GOT3 (cell line): ENCODE measurements at places on chromosomes 1 and 21.

GRCh38 chr21:30014886-30015285 is 75.1 kb upstream of the GRIK1 start:
- DNase-seq = no peak

- no peak for DNase-seq
Measured at GRCh38 chr1:62384276-62385005, 52.4 kb upstream of the USP1 start.

DNA sequence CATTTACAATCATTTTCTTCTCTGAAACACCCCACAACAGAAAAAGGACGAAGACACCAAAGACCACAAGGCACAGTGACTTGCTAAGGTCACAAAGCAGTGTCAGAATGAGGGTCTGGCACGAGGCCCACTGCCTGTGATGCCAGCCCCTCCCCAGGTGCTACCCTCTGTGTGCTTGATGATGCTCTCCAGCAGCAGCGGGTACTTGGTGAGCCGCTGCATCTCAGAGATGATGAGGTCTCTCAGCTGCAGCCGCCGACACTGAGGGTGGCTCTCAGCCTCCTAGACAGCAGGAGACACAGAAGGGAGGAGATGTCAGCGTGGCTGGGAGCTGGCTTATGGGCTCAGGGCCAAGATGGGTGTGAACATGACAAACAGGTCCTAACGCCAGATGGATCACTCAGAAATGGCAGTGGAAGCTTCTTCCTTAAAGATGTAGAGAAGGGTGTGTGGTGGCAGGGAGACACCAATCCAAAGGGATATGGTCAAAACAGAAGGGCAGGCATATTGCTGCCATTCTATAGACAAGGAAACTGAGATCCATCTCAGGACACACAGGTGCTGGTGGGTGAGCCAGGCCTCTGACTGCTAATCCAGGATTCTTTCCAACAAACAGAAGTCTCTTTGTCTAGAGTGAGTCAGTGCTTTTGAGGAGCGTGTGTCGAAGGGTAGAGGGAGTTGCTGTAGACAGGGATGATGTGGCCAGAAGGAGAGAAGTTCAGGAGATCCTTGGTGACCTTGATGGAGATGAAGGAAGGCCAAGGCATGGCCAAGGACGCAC is 25.6 kb downstream of the LRRC71 start:
- no peak for DNase-seq

DNA sequence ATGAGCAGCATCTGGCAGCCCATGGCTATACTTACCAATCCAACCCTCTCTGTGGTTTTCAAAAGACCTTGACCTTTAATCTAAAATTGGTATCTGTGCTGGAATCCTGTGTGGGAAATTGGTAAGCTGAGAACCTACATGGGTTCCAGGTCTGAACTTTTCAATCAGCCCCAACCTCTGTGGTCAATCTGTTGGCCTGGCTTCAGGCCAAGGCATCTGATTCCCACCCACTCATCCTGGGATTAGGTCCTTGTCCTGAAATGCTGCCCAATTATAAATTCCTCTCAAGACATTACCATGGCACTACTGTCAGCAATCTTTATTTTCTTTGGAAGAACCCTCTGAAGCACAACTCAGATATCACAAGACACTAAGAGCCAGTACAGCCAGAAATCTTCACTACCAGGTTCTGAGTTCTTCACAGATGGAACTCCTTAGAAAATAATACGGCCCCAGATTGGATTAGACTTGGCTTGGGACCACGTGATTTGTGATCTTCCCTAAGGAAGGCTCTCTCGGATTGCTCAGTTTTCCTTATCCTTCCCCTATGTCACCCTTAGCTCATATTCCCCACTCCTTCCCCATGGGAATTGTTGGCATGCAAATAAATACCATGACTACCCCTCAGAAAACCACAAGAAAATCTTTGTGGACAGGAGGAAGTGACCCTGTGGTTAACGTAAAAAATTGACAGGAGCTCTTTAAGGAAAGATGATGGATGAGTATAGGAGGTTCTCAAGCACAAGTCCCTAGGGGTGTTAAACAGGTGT is 207.9 kb upstream of the ST6GALNAC5 start:
- no peak for DNase-seq

- no peak for DNase-seq
Measured at GRCh38 chr1:98133131-98133530, 212.3 kb upstream of the DPYD start.

GRCh38 chr1:186146974-186147373 is 228.1 kb downstream of the TPR start:
- DNase-seq = no peak

- DNase-seq = no peak
Measured at GRCh38 chr1:214319938-214320337, 39.0 kb downstream of the SMYD2 start.

DNA sequence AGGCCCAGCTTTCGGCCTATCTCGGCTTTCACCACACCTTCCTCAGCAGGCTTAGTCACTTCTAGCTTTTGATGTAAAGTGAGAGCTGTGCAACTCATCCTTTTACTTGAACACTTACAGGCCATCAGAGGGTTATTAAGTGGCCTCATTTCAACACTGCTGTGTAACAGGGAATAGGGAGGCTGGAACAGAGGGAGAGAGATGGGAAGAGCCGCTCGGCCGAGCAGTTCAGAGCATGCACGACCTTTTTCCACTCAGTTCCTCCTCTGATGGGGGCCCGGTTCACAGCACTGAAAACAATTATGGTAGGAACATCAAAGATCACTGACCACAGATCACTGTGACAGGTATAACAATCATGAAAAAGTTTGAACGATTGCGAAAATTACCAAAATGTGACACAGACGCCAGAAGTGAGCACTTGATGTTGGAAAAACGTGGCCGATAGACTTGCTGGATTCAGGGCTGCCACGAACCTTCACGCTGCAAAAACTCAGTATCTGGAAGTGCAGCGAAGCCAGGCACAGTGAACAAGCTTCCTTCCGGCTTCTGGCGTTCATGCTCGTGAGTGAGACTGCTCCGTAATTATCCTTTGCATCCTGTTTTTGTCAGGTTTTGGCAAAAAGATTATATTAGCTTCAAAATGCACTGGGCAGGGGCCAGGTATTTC is 28.6 kb downstream of the AGPAT3 start:
- DNase-seq = no peak

DNA sequence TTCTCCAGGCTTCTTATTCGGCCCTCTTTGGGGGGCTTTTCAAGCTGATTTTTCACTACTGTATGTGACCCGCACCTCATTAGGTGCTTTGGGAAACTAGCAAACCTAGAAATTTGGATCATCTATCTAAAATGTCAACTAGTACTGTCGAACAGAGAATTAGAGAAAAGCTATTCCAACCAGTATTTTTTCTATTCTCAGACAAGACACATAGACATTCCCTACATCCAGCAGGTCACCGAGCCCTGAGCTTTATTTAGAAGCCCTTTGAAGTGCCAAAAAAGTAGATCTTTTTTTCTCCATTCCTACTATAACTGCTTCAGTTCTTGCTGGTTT is 310 bp upstream of the SSR2 start:
- DNase-seq = no peak

GRCh38 chr1:160377585-160378206 is 10.8 kb downstream of the NHLH1 start:
- DNase-seq = peak; percentile 40

- DNase-seq = no peak
Measured at GRCh38 chr21:29613877-29614276, 315.2 kb downstream of the BACH1 start.

DNA sequence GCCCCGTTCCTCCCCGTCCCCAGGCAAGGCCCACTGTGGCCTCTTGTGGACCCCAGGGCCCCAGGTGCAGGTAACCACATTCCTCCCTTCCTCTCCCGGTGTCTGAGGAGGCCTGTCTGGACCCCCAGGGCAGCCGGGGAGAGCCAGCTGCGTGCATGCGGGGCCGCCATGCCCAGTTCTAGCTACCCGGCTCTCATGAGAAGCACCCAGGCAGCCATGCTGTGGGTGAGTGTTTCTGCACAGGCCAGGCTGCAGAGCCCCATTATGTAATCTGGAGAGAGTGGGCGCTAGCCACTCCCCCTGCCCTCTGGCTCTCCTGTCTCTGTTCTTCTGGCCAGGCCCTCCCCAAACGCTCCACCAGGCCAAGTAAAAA is 18.4 kb upstream of the PLEKHG5 start:
- DNase-seq = no peak

DNA sequence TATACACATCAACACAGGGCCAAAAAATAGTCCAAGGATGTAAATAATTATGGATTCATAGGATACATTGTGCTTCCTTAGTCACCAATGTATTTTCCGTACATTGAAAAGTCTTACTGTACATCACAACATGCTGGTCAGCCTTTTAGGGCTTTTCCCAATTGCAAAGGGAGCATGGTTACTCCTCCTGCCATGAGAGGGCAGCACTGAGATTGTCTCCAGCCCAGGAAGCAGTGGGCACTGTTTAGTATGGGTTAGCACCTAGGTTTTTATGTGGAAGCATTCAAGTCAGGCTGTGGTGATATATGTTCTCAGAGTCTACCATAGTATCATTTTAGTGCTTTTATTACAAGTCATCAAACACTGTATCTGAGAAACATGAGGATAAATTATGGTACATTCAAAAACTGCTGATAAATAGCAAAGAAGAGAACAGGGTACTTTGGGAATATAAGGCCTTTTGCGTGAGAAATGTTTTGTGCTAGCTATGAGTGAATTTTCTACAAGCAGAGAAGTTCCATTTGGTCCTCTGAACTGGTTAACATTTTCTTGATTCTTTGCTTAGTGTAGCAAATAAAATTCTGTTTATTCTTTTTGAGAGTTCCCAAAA is 34.0 kb downstream of the ST6GALNAC5 start:
- DNase-seq = no peak

- no peak for DNase-seq
Measured at GRCh38 chr1:154862907-154863306, 7.2 kb downstream of the KCNN3 start.

- DNase-seq = no peak
Measured at GRCh38 chr1:116408803-116409720, 36.0 kb downstream of the ATP1A1 start.

GRCh38 chr1:243428617-243429342 is 172.9 kb downstream of the SDCCAG8 start:
- DNase-seq = no peak

GRCh38 chr1:219621047-219621786 is 8.3 kb upstream of the ZC3H11B start:
- no peak for DNase-seq

DNA sequence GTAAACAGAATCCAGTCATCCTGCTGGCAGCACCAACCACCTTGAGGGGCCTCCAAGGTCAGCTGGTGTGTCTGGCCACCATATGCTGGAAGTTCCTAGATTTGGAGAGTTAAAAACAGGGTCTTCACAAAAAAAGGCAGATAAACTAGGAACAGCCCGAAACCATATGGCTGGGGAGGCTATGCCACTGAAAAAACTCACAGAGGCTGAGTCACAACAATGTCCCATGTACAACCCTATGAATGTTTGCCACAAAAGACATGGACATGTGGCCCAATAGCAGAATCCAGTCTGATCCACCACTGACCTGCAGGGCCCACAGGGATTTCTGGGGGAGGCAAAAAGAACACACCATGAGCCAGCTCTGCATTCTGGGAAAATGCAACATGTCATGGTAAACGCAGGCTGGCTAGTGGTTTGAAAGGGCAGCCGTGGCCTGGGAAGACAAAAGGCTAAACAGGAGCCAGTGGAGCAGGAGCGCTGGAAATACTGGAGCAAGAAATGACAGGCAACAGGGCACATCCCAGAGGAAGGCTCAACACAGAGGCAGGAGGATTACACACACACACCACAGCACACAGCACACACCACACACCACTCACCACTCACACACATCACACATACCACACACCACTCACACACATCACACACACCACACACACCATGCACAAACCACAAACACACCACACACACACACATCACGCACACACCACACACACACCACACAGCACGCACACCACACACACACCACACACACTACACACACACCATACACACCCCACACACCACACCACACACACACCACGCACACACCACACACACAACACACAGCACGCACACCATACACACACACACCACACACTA is 55.4 kb downstream of the HSF2BP start:
- DNase-seq = no peak

DNA sequence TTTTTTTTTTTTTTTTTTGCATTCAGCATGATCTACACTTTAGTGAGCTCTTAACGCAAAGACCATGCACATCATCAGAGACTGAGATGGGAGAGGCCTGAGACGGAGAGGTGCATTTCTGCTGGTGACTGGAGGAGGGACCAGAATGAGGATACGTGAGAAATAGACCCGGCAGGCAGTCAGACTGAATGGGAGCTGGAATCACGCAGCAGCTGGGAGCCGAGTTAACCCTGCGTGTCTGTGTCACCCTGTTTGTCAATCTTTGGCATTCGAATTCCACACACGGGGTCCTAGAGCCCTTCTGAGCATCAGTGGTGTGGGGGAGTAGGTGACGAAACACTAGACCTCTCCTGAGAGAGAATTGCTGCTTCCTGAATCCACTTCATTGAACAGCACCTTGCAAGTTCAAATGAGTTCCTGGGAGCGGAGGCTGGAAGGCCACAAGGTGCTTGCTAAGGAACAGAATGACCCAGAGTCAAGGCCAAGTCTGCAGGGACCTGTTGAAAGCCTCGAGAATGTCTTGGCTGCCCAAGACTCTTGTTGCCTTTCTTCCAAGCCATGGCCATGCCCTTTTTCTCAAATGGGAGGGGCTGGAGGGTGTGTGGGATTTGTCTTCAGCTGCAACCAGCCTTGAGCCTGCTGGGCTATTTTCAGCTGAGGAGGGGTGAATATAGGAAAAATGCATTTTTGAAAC is 123.3 kb downstream of the CNIH3 start:
- no peak for DNase-seq

DNA sequence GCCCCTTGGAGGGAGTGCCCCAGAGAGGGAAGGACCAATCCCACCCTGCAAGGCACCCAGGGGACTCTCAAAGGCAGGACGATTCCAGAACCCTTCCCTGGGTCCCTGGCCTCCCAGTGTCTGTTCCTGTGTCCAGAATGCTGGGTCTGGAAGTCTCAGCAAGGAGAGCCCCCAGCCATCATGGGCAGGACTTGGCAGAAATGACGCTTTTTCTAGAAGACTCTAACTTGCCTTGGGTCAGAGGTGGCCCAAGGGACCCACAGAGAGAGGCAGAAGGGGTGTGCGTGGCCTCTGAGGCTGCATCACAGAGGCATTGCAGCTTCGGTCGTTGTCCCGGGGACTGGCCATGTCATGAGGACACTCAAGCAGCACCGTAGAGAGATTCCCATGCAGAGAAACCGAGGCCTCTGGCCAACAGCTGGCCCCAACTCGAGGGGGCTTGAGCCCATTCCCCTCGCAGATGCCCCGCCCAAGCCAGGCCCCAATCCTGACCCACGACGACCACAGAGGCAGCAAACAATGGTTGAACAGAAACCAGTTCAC is 57.8 kb downstream of the WNT9A start:
- DNase-seq = no peak

DNA sequence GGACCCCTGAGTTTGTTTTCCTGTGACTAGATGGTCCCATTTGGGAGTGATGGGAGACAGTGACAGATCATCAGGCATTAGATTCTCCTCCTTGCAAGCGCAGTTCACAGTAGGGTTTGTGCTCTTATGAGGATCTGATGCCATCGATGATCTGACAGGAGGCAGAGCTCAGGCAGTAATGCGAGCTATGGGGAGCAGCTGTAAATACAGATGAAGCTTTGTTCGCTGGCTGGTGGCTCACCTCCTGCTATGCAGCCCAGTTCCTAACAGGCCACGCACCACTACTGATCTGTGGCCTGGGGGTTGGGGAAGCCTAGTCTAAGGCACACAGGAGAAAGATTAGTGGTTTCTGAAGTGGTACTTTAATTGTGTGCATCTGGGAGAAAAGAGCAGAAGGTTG is 7.1 kb upstream of the PLPP3 start:
- no peak for DNase-seq
